ENCODE measurements at places on chromosomes 5 and 9.

DNA sequence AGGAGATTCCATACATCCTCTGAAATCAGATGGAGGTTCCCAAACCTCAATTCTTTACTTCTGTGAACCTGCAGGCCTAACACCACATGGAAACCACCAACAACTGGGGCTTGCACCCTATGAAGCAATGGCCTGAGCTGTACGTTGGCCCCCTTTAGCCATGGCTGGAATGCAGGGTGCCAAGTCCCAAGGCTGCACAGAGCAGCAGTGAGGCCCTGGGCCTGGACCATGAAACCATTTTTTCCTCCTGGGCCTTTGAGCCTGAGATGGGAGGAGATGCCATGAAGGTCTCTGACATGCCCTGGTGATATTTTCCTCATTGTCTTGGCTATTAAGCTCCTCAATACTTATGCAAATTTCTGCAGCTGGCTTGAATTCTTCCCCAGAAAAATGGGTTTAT lies 983.8 kb downstream of the CDH9 start:
- no peak for DNase-seq

- no peak for DNase-seq
Measured at GRCh38 chr9:86279839-86280238, 2.5 kb downstream of the ISCA1 start.

GRCh38 chr5:158914008-158915000 lies 185.4 kb downstream of the EBF1 start:
- no peak for DNase-seq

DNA sequence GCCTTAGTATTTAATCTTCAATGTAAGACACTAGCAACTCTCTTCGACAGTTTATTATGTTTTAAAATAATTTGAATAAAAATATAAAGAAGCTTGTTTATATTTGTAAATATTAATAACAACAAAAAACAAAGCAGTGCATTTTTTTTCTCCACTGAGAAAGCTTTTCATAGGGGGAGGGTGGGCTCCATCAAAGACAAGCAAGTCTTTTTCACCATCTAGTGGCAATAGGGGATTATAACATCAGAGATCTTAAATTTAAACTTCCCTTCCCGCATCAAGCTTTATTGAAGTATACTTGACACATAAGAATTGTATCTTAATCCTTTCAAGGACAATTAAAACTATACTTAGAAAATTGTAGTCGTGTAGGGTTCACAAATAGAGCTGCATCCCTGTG lies 9.3 kb upstream of the OR13F1 start:
- no peak for DNase-seq

- DNase-seq, result no peak
Measured at GRCh38 chr9:101635473-101635872, 40.7 kb upstream of the PPP3R2 start.

DNA sequence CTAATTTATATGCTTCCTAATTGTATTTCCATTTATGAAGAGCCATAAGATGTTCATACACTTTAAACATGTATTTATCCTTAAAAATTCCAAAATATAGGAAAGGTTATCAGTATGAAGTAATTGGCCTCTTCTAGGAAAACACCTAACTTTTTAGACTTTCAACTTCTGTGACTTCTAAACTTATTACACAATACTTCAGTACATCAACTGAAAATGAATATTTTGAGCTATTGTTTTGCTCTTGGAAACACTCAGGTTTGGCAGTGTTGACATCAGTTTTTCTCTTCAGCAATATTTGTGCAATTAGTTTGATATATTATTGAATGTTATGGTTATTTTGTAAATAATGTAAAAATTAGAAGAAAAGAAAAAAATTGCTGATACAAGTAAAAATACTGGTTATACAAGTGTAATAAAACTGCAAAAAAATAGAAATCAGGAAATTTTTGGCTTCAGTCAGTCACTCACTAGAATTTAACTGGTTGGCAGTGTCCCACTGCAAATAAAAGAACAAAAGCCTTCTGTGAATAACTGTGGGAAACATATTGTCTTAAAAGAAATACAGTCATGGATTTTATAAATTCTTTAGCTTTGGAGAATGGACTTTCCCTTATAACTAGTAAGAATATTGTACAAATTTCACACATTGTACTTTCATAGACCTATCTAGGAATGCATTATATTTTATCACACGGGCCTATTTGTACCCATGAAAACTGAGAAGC lies 635.9 kb downstream of the TLE1 start:
- no peak for DNase-seq

DNA sequence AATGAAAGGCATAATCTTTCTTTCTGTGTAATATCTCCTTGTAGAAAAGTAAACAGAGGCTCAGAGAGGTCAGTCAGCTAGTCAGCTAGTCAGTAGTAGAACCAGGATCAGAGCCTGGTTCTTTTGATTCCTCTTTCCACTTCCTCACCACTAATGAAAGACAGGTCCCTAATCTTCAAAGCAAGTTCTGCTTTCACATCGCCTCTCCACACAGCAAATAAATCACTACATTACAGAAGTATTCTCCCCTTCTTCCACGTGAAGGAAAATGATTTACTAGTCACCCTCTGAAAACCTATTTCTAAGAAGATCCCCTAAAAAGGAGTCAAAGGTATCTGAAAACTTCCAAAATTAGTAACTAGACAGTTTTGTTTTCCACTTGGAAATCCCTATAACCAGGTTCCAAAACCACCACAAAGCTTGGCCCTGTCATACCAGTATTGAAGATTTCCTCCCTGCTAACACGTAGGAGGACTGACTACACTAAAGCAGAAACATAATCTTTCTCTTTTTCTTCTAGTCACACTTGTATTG lies 140.5 kb upstream of the TARS1 start:
- DNase-seq, result no peak

DNA sequence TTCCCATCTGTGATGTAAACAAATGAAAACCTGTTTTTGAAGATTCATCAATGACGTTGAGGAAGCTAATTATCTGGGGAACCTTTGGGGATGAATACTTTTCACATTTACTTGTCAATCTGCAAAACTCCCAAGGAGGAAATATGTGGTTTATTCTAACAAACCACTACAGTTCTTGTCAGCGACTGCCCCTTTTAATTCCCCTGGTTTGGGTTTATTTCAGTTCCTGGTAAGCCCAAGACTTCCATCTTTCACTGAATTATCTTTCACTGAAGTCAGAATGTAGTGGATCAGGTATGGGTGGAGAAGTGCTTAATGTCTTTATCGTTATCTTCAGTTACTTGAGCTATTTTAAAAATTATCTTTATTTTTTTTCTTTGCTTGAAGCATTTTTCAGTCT lies 40.2 kb downstream of the TLR4 start:
- no peak for DNase-seq

Data from activated CD4-positive, alpha-beta T cell treated with anti-CD3 and anti-CD28 coated beads, Interleukin-2, amount 50 U/mL, for 24 hours (primary cell).